Hypothalamus (tissue), 51 donors: ENCODE measurements at places on chromosomes 2 and 18.

DNA sequence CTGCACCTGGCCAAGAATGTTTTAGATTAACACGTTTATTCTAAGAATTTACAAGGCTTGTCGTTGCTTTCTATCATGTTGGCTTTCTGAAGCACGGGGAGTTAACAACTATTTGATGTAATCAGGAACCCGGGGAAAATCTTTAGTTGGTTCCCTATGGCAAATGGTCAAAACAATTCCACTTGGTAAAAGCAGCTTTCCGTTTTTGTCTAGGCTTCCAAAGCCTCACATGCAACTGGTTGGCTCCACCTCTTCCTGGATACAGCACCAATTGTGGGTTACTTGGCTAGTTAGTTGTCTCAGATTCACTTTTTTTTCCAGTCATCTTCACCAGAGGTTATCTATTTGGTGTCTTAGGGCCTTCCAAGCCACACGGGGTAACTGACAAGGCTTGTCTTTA lies 2.8 kb downstream of the COLEC12 start:
- DNase-seq = no peak

DNA sequence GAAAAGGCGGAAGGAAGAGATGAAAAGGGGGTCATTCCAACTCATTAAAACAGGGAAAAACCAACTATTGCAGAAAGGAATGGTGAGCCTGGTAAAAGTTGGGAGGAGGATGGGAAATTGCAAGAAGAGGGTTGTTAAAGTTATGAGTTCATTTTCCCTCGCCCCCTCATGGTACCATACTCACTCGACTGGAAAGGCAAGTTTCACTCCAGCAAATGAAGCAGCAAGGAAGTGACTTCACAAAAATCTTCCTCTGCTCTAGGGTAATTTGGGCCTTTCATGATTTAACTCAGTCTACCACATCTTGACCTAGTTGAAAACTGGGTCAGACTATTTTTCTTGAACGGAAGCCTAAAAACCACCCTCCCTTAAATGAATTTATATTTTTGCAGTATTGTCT lies 22.8 kb upstream of the DAW1 start:
- DNase-seq = no peak

- DNase-seq = no peak
These were observed 28.4 kb downstream of the ARL4C start for GRCh38 chr2:234468503-234468902.

GRCh38 chr2:220665108-220665471 lies 907.0 kb downstream of the EPHA4 start:
- DNase-seq = no peak

DNA sequence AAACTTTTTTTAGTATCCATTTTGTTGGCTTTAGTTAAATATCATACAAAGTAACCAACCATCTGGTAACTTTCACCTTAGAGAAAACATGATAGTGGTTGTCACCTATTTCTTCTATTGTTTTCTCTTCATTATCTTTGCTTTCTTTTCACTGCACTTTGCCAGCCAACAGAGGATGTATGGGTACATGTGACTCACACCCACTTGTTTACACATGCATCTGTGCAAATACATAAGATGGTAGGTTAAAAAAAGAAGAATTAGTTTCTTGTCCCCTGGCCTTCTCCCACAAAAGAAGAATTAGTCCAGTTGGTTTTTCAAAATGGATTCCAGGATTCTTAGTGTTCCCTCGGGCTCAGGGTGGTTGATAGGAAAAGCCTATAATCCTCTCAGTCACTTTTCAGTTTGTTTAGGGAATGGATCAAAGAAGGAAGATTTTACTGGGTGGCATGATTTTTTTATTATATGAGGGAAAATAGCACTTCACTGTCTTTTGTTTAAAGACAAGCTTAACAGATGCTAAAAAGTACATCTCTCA lies 46.6 kb downstream of the CDK15 start:
- DNase-seq = no peak

- DNase-seq = no peak
These were observed 42.8 kb upstream of the SGPP2 start for GRCh38 chr2:222381566-222381965.

- DNase-seq = no peak
These were observed 112.1 kb downstream of the PHLPP1 start for GRCh38 chr18:62827397-62827796.

DNA sequence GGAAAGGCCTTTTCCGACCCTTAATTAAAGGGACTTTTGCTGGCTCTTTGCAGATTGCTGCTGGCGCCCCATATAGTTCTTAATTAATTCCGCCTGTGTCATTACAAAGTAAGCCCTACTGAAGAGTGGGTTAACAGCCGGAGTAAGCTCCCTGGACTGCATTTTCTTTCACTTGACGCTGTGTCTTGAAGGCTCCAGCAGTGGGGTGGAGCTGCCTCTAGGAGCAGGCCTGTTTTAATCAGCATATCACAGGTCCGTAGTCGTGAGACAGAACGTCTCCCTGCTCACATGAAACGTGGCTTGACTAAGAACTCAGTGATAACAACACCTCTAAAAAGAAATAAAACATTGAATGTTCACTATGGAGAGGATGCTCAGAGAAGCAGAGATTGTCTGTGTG lies 329.9 kb upstream of the RAB12 start:
- DNase-seq = no peak

GRCh38 chr2:84846041-84846663 lies 34.7 kb downstream of the TRABD2A start:
- no peak for DNase-seq

DNA sequence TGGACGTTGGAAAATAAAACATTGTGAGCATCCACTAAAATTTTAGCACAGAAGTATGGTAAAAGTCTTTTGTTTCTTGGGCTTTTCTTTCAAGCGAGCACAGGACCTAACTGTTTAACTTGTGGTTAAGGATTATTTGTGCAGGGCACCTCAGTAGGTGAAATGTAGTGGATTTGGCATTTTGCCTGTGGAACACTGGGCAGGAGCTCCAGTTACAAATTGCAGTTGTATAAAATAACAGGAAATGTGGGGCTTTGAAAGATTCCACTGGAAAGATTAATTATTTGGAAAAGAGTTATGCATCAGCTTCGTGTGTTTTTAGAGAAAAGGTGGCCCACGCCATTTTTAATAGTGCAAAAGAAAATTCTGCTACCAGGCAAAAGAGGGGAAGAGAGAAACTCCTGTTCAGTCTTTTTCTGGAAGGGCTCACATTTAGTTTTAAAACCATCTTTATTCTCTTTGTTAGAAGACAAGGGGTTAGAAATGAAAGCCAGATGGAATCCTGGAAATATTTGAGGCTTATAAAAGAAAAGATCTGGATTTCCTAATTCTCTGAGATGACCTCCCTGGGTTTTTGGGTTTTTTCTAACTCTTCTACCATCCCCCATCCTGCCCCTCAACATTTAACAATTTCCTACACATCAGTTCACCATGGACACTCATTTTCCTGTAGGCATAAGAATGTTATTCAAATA lies 144.3 kb upstream of the SERTAD2 start:
- DNase-seq = no peak

- no peak for DNase-seq
These were observed 90.4 kb upstream of the CBLN2 start for GRCh38 chr18:72634500-72634899.
